ENCODE measurements at places on chromosomes 12 and 14.
A peak's percentile ranks its signal among the peaks of the same experiment; 100 is the strongest.

DNA sequence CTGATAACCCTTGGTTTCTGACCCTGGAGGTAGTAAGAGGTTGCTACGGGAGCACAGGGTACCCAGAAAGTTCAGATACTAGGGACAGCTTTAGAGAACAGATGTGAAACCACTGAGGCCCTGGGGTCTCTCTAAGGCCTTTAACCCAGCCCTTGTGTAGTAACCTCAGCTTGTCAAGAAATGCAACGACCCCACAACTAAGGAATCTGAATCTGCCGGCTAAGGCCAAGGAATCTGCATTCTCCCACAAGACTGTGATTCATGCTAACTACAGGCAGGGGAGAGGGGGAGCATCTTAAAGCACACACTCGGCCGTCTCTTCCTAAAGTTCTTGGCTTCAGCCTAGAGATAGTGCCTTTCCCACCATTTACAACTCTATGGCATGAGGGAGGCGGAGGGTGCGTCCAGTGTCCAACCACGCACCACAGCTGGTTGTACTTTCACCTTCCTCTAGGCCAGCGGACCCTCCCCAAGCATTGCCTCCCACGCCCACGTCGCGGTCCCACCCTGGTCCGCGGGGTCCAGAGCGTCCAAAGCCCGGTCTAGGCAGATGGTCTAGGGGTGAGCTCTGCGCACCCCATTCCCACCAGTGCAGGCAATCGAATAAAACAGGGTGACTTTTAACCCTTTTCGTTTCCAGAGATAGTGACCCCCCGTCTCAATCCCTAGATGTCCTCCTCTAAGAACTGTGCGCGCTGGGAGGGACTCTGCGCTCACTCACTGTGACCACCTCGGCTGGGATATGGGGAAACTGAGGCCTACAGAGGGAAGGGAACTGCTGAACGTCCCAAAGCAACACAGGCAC lies 735 bp upstream of the VASH1 start:
- DNase-seq: no peak

DNA sequence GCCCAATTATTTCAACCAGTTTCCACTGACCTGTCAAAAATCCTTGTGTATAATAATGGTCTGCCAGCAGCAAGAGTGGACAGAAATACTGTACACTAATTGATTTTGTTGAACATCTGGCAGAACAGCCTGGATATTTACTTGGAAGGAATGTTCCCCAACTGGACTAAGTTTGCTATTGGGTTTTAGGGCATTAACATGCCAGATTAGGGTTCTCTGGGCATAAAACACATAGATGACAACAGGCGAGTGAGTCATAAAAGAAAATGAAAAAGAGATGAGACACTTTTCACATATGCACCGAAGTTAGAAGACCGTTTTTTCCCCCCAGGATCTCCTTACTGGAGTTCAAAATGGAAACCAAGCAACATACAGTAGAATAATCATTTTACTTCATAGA lies 236.3 kb upstream of the NAV3 start:
- no peak for DNase-seq

GRCh38 chr12:110301065-110301806 lies 20.2 kb downstream of the ATP2A2 start:
- no peak for DNase-seq

GRCh38 chr12:103640410-103640809 lies 53.3 kb downstream of the STAB2 start:
- no peak for DNase-seq

DNA sequence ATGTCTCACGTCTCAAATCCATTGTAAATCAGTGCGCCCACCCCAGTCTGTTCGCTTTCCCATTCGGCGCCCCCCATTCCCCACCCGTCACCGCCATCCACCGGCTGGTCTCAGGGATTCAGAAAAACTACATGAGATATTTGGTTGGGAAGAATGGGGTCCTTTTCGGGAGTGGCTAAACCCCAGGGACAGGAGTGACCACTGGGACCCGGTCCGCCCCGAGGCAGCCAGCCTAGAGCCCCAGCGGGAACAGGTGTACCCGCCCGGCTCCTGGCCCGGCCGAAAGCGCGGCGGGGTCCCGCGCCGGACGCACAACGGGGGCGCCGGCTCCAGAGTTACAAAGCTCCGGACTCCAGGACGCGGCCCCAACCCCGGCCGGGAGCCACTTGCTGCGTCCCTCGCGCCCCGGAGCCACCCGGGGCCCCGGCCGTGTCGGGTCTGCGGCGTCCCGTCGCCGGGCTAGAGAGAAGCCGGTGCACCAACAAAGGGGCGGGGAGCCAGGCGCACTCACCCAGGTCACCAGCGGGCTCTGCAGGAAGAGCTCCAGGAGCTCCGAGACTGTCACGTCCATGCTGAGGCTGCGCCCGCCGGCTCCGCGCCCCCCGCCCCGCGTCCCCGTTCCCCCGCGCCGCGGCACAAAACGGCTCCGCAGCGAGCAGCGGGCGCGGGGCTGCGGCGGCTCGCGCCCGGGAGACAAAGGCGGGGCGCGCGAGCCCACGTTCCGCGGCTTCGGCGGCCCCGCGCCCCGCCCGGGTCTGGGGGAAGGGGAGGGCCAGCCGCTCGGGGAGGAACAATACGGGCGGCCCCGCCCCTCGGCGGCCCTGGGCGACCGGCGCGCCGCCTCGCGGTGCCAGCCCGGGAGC lies at the start of gene CCDC88C:
Gene CCDC88C, minus strand, starts transcription at position 701 of the 863 bp plus-strand sequence. Its CDS starts 130 bp downstream, at position 571.
- DNase-seq: peak; percentile 66

DNA sequence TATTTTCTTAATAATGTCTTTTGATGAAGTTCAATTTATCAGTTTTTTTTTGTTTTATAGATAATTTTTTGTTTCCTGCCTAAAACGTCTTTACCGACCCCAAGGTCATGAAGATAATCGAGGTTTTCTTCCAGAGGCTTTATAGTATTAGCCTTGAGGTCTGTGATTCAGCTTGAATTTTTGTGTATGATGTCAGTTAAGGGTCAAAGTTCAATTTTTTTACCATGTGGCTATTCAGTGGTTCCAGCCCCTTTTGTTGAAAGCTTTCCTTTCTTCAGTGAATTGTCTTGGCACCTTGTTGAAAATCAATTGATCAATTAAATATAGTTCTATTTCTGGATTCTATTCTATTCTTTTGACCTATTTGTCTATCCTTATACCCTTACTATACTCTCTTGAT lies 3.2 kb upstream of the MGST1 start:
- DNase-seq: no peak

- DNase-seq: no peak
Observed at GRCh38 chr14:91352053-91352452, 65.6 kb downstream of the CCDC88C start.

- no peak for DNase-seq
Observed at GRCh38 chr12:76544601-76545261, 14.8 kb downstream of the OSBPL8 start.

GRCh38 chr12:15526033-15526432 lies 203.7 kb downstream of the PTPRO start:
- no peak for DNase-seq

DNA sequence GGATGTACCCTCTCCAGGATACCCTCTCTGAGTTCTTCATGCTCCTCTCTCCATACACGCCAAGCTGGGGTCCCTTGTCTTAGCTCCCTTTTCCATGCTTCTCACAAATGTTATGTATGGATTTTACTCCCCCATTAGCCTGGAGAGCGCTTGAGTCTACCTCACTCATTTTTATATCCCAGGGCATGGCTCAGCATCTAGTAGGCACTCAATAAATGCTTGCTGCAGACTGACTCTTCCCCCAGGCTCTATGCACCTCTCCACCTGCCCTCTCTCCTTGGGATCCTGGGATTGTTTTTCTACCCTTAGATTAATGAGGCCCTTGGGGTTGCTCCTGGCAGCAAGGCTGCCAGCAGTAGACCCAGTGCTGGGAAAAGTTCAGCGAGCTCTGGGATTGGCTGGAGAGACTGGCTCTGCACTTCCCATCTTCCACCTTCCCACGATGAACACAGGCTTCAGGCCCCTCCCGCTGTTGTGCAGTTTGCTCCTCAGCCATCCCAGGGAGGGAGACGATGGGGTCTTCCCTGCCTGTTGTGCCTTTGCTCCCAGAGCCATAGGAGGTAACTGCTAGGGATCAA lies 2.2 kb downstream of the NRIP2 start:
- DNase-seq: no peak

GRCh38 chr12:106488884-106489283 lies 93.9 kb upstream of the RFX4 start:
- DNase-seq: no peak

DNA sequence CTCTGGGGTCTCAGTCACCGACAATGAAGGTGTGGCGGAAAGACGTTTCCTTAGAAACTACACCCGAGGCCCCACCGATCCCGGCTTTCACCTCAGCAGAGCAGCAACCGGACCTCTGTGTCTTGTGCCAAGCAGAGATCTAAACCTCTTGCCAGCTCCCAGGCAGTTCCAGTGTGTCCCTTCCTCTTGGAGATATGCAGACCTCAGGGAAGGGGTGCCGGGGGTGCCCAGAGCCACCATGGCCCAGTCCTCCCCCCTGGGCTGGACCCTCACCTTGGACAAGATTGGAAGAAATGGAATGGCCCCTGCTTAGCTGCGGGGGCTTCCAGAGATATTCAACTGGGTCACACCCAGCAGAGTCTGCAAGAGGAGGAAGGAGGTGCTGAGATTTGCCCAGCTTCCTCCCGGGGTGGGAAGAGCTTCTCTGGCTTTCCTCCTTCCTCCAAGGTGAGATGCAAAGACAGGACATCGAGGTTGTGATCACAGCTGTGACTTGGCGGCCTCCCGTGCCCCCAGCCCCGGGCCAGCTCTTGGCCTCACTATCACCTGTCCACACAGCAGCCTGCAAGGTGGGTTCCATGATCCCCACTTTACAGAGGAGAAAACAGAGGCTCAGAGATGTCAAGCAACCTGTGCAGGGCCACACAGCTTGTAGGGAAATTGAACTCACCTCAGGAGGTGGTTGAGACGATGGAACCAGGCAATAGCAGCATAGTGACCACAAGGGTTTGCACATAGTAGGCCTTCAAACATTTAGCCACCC lies 281.7 kb upstream of the RTL1 start:
- no peak for DNase-seq

DNA sequence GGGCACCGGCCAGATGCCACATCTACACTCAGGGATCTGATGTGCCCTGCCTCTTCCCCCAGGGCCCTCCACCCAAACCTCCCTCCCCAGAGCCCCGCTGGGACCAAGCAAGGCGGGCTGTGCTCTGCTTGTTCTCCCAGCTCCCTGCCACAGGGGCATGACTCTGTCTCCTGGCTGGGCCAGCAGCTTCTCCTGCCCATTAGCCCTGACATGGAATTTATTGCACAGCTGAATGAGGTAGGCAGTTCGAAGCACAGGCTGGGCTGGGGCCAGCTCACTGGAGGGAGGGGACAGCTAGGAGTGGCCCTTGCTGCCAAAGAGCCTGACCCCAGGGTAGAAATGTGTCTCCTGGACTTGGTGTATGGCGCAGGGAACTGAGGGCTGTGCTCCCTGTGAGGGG lies 42.4 kb downstream of the ARL6IP4 start:
- DNase-seq: no peak

DNA sequence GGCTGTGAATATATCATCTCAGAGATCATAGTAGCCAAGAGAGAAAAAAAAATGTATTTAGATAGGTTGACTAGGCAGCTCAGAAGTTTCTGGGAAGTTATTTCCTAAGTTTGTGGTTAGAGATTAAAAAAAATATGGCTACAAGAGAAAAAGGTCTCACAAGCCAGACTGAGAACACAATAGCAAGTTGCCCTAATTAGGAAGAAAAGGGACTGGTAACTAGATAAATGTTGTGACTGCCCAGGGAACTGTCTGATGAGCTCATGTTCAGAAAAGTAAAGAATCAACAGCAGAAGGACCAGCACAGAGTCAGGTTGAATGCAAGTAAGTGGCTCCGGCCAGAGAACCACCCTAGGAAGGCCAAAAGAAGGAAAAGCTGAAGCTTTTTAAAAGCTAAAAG lies 256.6 kb downstream of the PRKD1 start:
- no peak for DNase-seq

DNA sequence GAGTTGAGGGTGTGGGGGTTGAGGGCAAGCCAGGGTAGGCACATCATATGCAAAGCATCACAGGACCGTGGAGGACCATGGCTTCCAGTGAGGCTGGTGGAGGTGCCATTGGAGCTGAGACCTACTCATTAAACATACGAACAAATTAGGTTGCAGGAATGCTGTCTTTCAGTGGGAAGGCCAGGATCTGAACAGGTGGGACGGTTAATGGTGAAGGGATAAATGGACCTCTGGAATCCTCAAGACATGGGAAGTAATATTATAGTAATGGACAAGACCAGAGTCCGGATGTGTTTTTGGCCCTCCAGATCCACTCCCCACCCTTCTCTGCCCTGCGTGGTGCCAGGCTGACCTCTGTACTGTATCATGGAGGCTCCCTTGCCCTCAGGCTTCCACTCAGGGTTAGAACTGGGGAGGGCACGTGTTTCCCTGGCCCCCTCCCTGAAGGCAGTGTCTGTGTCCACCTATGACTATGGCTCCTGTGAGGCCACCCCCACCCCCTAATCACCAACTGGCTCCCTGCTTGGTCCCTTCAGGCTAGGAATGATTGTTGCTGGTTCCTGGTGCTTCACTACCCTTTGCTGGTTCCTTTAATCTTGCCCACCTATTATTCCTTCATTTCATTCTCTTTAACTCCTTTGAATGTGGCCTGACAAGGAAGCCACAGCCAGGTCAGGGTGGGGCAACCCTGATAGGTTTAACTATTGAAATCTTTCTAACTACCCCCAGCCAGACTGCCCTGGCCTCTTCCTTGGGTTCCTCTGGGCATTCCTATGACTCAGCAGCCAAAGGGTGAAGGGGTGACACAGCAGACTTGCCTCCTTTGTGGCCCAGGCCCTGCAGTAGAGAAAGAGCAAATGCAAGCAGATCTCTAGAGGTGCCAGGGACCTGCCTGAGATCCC lies 10.7 kb downstream of the DHRS2 start:
- no peak for DNase-seq

GRCh38 chr12:113119980-113120669 lies 15.4 kb downstream of the RASAL1 start:
- DNase-seq: no peak

- DNase-seq: no peak
Observed at GRCh38 chr14:104289507-104289906, 151.1 kb downstream of the KIF26A start.

DNA sequence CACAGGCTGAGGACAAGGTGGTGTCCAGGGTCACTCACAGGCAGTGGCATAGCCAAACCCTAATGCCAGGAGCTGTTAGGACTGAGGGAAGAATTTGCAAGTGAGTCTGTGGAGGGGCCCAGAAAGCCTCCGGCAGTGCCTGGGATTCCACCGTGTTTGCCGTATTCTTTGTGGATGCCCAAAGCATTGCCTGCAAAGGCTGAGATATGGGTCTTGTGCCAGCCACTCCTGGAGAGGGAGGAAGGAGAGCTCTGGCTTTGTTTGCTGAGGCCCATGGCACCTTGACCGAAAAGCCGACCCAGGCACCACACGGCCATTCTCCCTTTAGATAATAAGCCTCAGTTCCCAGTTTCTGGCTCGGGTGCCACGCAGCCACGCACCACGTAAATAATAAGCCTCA lies 35.8 kb upstream of the GALNT9 start:
- DNase-seq: no peak
